Immature natural killer cell (primary cell): ENCODE measurements at places on chromosomes 4 and X.

DNA sequence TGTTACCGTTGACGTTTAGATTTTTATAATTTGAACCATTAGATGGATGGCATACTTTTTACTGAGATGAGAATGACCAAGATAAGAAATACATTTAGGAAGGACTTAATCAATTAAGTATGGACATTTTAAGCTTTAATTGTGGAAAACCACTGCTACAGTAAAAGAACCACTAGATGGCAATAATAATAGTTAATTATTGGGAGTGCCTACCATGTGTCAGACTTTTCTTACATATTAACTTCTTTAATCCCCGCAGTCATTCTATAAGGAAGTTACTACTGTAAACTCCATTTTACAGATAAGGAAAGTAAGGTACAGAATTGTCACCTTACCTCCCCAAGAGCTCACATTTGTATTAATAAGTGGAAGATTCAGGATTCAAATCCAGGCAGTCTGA is 48.5 kb upstream of the MYOZ2 start:
- no peak for DNase-seq
- H3K27ac ChIP-seq = no peak overlapping the region
- H3K4me1 ChIP-seq = no peaks in the 10 kb centered on the region
- peaks cover 4% of the 10 kb centered on the region for H3K27me3 ChIP-seq

DNA sequence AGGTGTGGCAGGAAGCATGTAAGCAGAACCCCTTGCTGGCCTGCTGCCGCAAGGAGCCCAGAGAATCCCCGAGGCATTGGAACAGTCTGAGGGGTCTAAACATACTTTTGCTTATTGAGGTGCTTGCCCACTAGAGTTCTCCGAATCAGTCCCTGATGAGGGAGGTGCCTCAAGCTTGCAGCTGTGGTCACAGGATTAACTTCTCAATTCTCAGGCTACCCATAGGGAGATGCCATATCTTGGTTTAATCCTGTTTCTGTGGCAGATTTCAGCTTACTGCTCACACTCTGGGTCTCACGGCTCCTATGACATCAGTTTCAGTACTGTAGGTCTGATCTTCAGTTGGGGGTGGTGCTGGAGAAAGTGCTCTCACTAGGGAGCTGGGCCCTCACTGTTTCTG is 39.9 kb downstream of the CCNG2 start:
- H3K27ac ChIP-seq = no peak overlapping the region
- no peak for DNase-seq
- peaks cover 6% of the 10 kb centered on the region for H3K27me3 ChIP-seq
- peaks cover 17% of the 10 kb centered on the region for H3K4me1 ChIP-seq

GRCh38 chr4:53644607-53645006 is 53.3 kb upstream of the LNX1 start:
- no peak for DNase-seq
- no peaks in the 10 kb centered on the region for H3K36me3 ChIP-seq
- H3K27me3 ChIP-seq = peaks cover 7% of the 10 kb centered on the region
- H3K27ac ChIP-seq = no peak overlapping the region
- H3K4me3 ChIP-seq = no peak overlapping the region

DNA sequence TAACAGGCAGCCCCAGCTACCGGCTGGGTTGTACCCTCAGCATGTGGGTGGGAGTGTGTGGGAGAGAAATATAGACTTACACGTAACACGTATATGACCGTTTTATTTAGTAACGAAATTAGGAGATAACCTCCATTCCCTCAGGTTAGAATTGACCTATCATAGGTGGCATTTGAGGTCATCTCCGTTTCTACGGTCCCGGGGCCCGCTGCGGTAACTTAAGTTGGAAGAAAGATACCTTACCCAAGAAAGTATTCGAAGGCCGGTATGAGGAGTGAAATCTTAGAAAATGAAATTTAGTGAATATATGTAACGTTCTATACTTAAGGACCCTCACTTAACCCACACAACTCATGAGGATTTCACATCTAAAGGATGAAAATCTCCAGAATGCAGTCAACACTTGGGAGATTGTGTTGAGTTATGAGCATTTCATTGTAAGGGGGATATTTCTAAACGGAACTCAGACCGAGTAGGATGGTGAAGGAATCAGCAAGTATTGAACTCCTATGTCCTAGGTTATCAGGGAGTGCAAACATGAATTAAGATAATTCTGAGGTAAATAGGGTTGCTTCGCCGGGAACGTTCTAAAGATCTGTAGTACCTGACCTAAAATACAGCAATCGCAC is 891 bp downstream of the CISD2 start:
- H3K4me1 ChIP-seq = peaks cover 74% of the 10 kb centered on the region
- DNase-seq = no peak
- peaks cover 2% of the 10 kb centered on the region for H3K36me3 ChIP-seq
- H3K27me3 ChIP-seq = peaks cover 13% of the 10 kb centered on the region

- H3K27me3 ChIP-seq = no peaks in the 10 kb centered on the region
- no peak overlapping the region for H3K4me3 ChIP-seq
- DNase-seq = no peak
- no peaks in the 10 kb centered on the region for H3K4me1 ChIP-seq
Measured at GRCh38 chr4:146407257-146407656, 114.5 kb downstream of the SLC10A7 start.

- H3K4me3 ChIP-seq = no peak overlapping the region
- DNase-seq = no peak
- no peaks in the 10 kb centered on the region for H3K36me3 ChIP-seq
- no peak overlapping the region for H3K27ac ChIP-seq
- H3K4me1 ChIP-seq = no peaks in the 10 kb centered on the region
Measured at GRCh38 chrX:134908356-134908755, 82.4 kb upstream of the SMIM10 start.

GRCh38 chrX:150587585-150588503 is 19.4 kb downstream of the MTM1 start:
- no peak overlapping the region for H3K27ac ChIP-seq
- DNase-seq = peak; percentile 24
- peaks cover 2% of the 10 kb centered on the region for H3K27me3 ChIP-seq
- H3K36me3 ChIP-seq = no peaks in the 10 kb centered on the region

DNA sequence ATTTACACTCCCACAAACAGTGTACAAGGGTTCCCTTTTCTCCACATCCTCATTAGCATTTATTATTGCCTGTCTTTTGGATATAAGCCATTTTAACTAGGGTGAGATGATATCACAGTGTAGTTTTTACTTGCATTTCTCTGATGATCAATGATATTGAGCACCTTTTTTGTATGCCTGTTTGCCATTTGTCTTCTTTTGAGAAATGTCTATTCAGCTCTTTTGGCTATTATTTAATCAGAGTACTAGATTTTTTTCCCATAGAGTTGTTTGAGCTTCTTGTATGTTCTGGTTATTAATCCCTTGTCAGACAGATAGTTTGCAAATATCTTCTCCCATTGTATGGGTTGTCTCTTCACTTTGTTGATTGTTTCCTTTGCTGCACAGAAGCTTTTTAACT is 190.6 kb downstream of the MAGEB17 start:
- DNase-seq = no peak
- no peak overlapping the region for H3K27ac ChIP-seq
- H3K36me3 ChIP-seq = no peaks in the 10 kb centered on the region
- no peaks in the 10 kb centered on the region for H3K27me3 ChIP-seq

DNA sequence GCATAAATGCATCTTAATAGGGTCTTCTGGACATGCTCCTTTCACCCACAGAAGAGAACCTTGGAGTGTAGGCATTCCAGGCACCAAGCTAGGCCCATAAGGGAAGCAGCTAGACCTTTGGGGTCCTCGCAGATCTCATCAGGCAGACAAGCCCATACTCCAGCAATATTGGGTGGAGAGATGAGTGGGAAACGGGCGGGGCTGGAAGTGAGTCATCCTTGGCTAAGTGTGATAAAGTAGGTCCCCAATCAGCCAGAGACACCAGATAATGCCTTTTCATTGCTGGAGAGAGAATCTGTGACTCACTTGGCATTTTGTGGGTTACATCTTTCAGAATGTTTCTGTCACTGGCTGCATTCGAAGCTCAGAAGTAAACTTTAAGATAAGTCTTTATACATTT is 133.3 kb upstream of the MBNL3 start:
- H3K4me3 ChIP-seq = no peak overlapping the region
- no peak for DNase-seq
- H3K4me1 ChIP-seq = no peaks in the 10 kb centered on the region
- no peak overlapping the region for H3K27ac ChIP-seq
- H3K36me3 ChIP-seq = no peaks in the 10 kb centered on the region

GRCh38 chr4:150828159-150828558 is 186.9 kb downstream of the LRBA start:
- peak overlapping the region; percentile 86 for H3K27ac ChIP-seq
- DNase-seq = peak; percentile 80
- peaks cover 48% of the 10 kb centered on the region for H3K4me1 ChIP-seq
- H3K36me3 ChIP-seq = peaks cover 21% of the 10 kb centered on the region

DNA sequence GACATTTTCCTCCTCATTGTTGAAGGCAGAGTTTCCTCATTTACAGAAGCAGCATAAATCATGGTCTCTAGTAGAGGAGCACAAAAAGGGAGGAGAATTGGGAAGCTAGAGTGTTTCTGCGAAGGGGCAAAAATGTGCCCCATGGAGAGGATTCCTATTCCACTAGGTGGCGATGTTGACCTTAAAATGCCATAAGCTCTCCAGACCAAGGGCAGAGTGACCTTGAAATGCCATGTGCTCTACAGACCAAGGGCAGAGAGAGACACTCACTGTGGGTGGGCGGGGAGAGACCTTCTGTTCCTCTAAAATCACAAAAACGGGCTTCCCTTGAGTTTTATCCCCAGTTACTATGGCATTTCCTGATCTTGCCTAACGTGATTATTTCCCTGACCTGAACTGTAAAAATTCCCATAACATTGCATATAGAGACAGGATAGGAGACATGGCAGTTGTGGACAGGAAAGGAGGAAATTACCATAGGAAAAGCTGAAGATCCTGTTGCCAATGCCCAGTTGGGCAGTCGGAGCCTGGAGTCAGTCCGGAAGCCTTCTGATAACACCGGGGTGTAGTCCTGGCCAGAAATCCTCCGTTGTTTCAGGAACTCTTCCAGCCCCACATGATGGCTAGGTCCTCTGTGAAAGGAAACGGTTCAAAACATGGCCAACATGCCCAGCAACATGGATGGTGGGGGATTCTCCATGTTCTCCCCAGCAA is 567.7 kb downstream of the MAGEB5 start:
- no peak overlapping the region for H3K4me3 ChIP-seq
- H3K36me3 ChIP-seq = no peaks in the 10 kb centered on the region
- no peak for DNase-seq
- H3K27me3 ChIP-seq = peaks cover 2% of the 10 kb centered on the region
- no peaks in the 10 kb centered on the region for H3K4me1 ChIP-seq
